ENCODE measurements at places on chromosomes 6 and 20.

DNA sequence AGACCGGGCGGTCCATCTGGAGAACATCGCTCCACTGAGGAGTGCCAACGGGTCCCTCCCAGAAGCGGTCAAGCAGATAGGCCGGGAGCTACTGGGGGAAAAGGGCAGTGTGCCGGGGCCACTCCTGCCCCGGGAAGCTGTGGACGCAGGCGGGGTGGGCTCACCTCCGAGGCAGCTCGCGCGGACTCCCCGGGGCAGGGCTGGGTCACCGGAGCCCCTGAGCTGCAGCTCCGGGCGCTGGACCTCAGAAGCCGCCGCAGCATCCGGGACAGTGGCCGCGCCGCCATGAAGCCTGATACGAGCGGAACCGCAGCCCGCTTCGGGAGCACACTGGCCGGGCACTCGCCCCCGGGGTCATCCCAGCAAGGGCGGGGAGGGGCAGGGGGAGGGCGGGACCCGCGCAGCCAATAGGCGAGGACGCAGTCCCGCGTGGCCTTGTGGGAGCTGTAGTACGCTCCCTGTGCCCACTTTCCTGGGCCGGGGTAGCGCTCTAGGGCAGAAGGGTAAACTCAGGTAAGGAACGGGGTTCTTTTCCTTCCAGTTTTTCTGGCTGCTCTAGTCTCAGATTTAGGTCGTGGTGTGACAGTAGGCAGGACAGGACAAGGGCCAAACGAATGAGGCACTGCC is at the start of gene MOCS1:
Gene MOCS1, minus strand, starts transcription at position 332 of the 627 bp plus-strand sequence. Its CDS starts 45 bp downstream, at position 287.
- DNase-seq, result peak; percentile 25

- DNase-seq, result no peak
These were observed 19.0 kb downstream of the ETV7 start for GRCh38 chr6:36368421-36368820.

DNA sequence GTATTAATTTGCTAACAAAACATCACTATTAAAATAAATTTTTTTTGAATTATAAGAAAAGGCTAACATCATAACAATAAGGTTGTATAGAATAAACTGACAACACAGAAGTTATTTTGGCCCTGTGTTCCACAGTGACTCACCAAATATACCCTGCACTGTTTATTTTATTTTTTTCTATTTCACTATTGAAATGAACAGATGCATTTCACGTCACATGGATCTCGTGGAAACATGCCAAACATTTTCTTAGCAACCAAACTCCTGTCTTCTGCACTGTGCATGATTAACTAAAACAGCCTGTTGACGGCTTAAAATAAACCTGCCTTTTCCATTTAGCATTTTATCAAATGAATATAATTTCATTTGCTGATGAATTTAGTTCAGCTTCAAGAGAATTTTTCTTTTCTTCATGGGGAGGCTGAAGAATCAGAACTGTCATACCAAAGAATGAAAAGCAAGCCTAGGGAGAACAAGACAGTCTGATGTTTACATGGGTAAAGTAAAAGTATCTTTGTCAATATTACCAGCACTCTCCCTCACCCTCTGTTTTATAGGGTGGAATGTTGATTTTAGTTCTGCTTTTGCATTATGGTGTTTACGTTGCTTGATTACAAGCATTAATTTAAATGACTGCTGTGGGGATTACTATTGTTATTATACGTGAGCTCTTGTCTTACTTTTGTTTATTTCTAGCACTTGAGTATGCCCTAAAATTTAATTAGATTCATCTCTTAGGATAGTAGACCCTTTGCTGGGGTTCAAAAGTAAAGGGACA is 115.3 kb downstream of the LCA5 start:
- no peak for DNase-seq

DNA sequence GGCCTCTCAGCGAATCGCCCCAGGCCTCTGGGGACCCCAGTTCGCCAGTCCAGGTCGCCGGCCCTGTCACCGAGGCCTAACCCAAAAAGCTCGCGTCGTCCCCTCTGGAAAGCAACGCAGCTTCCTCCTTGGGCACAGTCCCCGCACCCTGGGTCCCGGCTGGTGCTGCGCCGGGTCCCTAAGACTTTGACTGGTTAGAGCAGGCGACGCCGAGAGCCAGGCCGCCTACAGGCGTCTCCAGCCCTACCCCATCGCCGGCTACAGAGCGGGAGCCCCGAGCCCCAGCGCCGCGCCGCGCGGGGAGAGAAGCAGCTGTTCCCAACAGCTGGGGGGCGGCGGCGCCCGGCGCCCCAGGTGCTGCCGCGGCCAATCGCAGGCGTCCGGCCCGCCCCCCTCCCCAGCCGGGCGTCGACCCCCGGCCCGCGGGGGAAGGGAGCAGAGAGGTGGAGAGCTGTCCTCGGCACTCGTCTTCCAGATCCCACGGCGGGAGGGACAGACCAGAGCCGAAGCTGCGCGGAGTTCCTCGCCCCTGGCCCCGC is 540 bp upstream of the RBM24 start:
- no peak for DNase-seq

GRCh38 chr6:63389191-63389844 is 69.5 kb upstream of the LGSN start:
- DNase-seq, result no peak

- no peak for DNase-seq
These were observed 291.2 kb upstream of the STXBP5 start for GRCh38 chr6:146912730-146913685.

DNA sequence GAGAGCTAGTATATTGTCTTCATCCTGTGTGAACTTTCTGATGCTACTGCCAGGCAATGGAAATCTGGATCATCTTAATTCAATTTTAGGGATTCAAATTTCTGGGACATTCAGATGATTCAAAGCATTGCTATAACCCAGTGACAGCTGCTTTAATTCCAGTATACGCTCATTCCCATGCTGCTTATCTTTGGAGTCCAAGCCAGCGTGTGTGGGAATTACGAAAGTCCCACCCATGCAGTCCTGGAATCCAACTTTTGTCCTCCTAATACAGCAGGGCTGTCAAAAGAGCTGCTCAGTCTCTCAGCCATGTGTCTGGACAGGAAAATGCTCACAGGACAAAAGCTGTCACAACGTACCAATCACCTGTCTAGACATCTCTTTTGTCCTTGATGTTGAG is 219.8 kb downstream of the LAMA2 start:
- DNase-seq, result no peak

DNA sequence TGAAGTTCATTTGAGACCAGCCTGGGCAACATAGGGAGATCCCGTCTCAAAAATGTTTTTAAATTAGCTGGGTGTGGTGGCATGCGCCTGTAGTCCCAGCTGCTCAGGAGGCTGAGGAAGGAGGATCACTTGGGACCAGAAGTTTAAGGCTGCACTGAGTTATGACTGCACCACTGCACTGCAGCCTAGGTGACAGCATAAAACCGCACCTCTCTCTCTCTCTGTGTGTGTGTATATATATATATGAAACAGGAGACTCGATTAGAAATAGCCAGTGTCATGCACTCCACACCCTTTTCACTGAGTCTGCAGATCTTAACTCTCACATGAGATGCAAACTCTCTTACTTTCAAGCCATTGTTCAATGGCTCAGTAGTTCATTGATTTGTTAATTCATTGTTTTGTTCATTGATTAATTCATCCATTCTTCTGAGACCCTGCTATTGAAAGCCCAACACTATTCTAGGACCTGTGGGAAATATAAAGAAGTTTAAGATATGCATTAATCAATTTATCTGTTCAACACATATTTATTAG is 52.4 kb upstream of the MRPS10 start:
- no peak for DNase-seq

DNA sequence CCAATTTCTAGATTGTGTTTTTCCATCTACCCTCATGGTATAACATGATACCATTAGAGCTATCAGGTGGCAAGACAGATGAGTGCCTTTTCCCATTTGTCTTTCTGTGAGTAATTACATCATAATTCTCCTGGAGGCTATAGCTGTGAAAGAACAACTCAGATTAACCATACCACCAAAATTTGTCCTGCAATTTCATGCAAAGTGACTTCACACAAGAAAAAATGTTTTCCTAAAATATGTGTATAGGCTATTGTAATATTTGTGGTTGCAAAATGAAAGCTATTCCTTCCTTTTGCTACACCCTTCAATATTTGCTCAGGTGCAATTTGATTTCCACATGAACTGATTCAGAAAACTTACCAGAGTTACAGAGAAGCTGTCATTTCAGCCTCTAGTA is 547.7 kb upstream of the ID4 start:
- no peak for DNase-seq

GRCh38 chr6:15960740-15961634 is 167.9 kb upstream of the MYLIP start:
- DNase-seq, result no peak

DNA sequence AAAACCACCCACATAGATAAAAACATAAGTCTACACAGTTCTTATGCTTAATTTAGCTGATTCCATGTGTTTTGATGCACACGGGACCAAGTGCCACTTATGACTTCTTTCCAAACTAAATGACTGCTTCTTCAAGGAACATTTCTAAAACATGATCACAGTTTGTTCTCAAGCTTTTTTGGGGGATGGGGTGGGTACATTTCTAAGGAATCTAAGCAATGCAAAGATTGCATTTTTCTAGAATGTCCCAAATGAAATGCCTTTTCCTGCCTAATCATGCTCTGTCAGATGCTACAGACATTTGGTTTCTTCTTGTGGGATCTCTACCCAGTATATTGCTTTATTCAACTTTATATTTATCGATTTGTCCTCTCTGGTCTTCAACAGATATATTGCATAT is 496.8 kb upstream of the JAG1 start:
- DNase-seq, result no peak

GRCh38 chr6:4819706-4820283 is 43.6 kb downstream of the CDYL start:
- DNase-seq, result no peak

DNA sequence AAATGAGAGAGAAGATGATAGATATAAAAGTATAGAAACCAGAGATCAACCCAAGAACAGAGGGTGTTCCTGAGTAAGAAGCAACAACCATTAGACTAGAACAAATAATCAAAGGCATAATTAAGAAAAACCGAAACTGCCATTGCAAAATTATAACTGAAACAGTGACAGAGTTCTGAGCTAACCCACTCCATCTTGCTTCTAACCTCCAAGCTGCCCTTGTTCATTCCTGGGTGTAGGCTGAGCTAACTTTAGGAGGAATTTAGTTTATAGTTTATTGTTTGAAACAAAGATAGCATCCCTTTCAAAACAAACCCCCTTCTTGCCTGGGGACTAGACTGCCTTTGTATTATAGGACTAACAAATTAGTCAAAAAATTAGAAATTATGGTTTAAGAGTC is 56.1 kb upstream of the PRND start:
- no peak for DNase-seq

GRCh38 chr6:154868143-154868594 is 126.9 kb upstream of the TIAM2 start:
- no peak for DNase-seq

DNA sequence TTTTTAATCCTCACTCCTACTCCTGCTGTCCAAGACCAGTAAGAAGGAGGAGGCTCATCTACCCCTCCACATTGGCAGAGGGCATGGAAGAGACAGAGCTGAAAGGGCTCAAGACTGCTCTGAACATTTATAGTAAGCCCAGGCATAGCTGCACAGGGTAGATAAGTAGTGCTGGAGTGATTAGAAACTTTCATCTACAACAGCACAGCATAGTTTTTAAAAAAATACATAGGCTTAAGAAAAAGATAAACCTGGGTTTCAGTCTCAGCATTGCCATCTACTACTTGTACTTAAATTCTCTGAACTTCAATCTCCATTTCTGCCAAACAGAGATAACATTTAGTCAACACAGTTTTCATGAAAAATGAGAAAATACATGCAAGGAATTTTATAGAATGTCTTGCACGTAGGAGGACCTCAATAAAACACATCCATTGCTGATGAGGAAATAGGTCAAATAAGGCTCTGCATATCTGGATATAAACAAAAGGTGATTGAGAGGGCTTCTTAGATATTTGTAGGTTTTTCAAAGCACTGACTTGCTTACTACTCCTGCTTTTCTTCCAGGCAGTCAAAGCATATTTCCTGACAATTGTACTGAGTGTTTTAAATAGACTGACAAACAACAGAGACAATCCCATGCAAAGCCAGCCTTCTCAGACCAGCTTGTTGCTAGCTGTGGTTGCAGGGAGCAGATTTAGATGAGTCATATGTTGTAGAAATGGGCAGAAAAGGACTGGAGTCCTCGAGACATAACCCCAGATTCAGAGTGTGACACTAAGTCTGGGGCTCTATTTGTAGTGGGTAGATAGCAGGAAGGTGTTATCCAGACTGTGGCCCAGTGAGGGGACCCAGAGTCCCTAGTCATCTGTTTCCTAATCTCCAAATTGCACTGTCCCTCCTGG is 107.4 kb upstream of the TAB2 start:
- DNase-seq, result no peak

DNA sequence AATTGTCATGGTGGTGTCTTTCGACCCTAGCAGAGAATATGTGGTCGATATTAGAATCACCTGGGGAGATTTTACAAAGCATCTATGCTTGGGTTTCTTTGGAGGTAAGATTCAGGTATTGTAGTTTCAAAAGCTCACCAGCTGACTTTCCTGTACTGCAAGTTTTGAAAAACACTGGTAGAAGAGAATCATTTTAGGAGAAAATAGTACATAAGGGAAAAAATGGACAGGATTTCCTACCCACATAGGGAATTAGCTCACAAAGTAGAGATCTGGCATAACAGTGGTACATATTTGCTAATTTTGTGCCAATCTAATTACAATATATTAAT is 27.4 kb upstream of the ABT1 start:
- no peak for DNase-seq

DNA sequence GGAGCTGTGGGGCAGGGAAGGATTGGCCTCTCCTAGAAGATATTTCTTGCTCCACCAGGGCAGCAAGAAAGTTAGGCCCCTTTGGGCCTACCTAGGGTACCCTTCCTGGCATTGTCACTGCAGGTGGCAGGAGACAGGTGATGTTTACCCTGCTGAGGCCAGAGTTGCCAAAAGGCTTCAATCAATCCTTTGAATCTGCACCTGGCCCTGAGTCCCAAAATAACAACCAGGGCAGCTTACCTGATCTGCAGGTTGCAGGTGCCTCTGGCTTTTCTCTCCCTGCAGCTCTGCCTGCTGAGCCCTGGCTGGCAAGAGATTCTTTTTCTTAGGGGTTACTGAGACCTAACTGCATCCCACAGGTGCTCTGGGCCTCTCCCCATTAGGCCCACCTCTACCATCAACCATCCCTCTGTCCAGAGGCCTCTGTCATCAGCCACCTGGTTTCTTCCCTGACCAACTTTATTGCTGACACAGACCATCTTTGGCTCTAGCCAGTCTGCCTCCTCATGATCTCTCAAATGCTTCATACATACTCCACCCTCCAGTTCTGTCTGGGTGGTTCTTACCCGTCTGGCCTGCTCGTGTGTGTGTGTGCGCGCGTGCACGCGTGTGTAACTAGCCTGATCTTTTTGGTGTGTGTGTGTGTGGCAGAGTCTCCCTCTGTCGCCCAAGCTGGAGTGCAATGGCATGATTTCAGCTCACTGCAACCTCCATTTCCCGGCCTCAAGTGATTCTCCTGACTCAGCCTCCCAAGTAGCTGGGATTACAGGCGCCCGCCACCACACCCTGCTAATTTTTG is 13.7 kb downstream of the BCL2L1 start:
- DNase-seq, result no peak

GRCh38 chr6:80767808-80768207 is 661.3 kb downstream of the BCKDHB start:
- no peak for DNase-seq

Measured in stimulated activated CD8-positive, alpha-beta memory T cell treated with anti-CD3 and anti-CD28 coated beads, Interleukin-15, amount 100 ng/mL, for 48 hours (primary cell).